GM18507 (cell line): ENCODE measurements at places on chromosomes 1 and 21.

DNA sequence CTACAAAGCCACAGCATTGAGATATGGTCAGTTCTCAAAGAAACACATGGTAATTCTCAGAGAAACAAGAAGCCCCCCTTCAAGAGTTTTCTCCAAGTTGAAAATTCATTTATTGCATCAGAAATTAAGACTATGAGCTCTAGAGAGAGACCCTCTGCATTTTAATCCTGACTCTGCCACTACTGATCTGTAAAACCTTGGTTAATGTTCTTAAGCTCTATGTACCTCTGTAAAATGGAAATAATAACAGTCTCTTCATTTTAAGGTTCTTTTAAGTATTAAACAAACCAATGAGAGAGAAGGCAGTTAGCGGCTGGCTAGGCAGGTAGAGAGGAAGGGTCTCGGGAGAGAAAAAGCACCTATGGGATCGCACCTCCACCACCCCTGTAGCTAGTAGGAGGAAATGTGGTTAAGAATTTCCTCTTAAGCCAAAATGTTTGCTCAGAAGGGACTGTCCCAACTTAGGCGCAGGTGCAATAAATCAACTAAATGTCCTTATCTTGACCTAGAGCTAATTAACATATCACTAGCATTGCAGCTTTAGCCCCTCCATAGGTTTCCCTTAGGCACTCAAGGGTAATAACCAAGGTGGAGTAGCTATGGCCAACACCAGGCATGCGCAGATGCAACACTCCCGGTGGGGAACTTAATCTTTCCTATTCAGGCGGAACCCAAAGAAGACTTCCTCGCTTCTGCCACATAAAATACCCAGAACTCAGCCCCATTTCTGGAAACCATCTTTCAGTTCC lies 1685.4 kb downstream of the MRPL39 start:
- DNase-seq = no peak

DNA sequence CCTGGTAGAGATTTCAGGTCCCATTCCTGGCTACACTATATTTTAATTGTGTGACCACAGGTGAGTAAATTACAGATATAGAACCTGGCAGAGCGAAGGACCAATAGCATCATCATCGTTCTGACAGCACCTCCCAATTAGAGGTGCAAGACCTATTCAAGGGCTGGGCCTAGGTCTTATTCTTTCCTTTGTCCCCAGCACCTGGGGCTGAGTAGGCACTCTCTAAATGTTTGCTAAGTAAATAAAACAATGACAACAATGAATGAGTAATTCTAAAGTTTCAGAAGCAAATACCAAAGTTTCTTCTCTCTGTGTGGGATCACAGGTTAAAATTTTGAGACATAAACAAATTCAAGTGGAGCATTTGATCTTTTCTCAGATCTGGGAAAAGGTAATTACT lies 32.7 kb downstream of the BEND5 start:
- DNase-seq = no peak

DNA sequence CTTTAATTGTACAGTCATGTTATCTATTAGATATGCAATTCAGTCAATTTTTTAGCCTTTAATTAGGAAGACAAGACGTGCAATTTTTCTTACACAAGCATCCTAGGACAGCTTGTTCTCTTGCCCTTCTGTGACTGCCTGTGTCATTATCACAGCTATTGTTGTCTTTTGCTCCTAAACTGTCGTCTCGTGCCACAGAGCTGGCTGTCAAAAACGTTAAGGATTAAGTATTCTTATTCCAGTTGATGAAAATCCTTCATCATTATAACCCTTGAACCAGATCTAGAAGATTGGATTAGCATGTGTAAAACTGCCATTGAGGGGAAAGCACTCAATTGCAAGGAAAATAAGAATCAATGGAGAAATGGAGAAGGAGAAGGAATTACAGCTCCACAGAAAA lies 43.8 kb upstream of the AIM2 start:
- DNase-seq = no peak

- DNase-seq = no peak
Observed at GRCh38 chr1:24409535-24409934, 4.0 kb downstream of the STPG1 start.

DNA sequence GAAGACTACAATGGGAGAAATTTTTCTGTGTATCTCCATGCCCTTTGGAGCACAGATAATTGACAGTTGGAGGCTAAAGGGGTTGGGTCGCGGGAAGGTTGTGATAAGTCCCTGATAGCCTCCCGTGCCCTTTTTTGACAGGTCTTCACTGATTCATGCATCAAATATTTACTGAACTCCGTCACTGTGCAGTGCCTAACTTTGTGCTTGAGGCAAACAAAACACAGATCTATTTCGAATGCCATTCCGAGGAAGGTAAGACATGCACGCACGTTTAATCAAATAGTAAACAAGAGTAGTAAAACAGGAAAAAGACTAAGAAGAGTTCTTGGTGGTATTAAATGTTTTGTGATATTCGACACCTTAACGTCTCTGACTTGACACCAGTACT lies 494 bp upstream of the PIP5K1A start:
- no peak for DNase-seq

GRCh38 chr1:92989253-92989652 lies 28.0 kb upstream of the DIPK1A start:
- DNase-seq = no peak

DNA sequence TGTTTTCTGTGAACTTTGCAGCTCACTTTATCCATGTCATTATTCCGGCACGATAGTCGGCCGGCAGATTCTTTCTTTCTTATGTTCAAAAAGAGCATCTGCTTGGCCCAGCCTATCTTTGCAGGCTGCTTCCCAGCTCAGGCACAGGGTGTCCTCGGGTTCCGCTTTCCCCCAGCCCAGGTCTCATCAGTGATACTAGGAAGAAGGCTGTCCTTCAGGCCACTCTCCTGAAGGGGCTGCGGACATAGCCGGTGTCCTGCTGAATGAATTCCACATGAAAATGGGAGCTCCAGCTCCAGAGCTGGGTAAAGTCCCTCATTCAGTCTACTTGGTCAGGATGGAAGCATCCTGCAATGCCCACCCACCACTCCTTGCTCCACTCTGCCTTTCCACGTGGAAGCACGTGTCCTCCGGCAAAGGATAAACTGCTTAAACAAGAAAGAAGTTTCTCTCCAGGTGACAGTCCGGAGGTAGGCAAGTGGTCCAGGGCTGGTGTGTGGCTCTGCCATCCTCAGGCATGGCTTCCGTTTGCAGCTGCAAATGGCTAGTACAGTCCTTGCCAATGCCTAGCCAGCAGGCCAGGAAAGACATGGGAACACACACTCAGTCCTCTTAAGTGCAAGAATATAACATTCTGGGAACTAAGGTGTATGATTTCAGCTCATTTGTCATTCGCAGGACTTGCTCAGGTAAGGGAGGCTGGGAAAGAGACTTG lies 161.0 kb downstream of the TRIM33 start:
- no peak for DNase-seq

- DNase-seq = no peak
Observed at GRCh38 chr1:203084588-203085527, 954 bp downstream of the MYOG start.
